ENCODE measurements at places on chromosomes 6 and 20. TPM values are rescaled to one million over a fixed set of nuclear protein-coding genes. Genes with fewer than 3 reads are reported as not detected.

- no peaks in the 10 kb centered on the region for H3K27me3 ChIP-seq
- H3K27ac ChIP-seq = no peak overlapping the region
- peaks cover 13% of the 10 kb centered on the region for H3K4me1 ChIP-seq
- no peak for DNase-seq
- H3K36me3 ChIP-seq = no peaks in the 10 kb centered on the region
- H3K4me3 ChIP-seq = no peak overlapping the region
These were observed 115.4 kb downstream of the MTFR2 start for GRCh38 chr6:136134751-136135150.

- no peak for DNase-seq
- no peak overlapping the region for H3K4me3 ChIP-seq
- no peak overlapping the region for H3K27ac ChIP-seq
- H3K36me3 ChIP-seq = no peaks in the 10 kb centered on the region
These were observed 9.4 kb upstream of the POPDC3 start for GRCh38 chr6:105189026-105189820.

GRCh38 chr20:58660855-58661597 lies 9.9 kb downstream of the STX16 start:
- no peak for DNase-seq
- no peak overlapping the region for H3K4me3 ChIP-seq
- H3K36me3 ChIP-seq = peaks cover 4% of the 10 kb centered on the region
- H3K4me1 ChIP-seq = peaks cover 25% of the 10 kb centered on the region

- H3K4me3 ChIP-seq = no peak overlapping the region
- H3K27ac ChIP-seq = no peak overlapping the region
- H3K27me3 ChIP-seq = no peaks in the 10 kb centered on the region
- no peak for DNase-seq
- H3K4me1 ChIP-seq = no peaks in the 10 kb centered on the region
These were observed 602.4 kb downstream of the COL12A1 start for GRCh38 chr6:74603322-74604076.

- no peaks in the 10 kb centered on the region for H3K27me3 ChIP-seq
- no peaks in the 10 kb centered on the region for H3K36me3 ChIP-seq
- no peaks in the 10 kb centered on the region for H3K4me1 ChIP-seq
- H3K4me3 ChIP-seq = no peak overlapping the region
- H3K27ac ChIP-seq = no peak overlapping the region
These were observed 64.2 kb downstream of the LMBRD1 start for GRCh38 chr6:69732640-69733039.

DNA sequence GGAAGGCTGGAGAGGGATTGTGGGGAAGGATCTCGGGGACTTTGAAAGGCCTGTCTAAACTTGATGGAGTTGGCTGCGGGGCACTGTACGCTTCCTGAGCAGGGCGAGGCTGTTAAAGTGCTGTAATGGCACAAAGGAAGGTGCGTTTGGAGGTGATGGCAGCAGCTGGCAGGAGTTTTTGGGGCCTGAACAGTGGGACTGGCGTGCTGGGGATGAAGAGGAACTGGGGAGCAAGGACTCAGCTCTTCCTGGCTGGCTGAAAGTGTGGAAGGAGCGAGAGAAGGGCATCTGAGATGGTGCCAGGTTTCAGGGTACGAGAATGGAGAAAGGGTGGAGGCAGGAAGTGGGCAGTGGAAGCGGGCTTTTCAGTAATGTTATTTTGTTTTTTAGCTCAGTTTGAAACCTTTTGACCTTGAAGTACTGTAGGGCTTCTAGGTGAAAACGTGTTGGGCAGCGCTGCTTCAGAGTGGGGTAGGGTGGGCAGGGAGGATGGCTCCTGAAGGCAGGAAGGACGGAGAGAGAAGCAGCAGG lies 8.0 kb downstream of the TMEM181 start:
- no peak overlapping the region for H3K27ac ChIP-seq
- H3K27me3 ChIP-seq = no peaks in the 10 kb centered on the region

DNA sequence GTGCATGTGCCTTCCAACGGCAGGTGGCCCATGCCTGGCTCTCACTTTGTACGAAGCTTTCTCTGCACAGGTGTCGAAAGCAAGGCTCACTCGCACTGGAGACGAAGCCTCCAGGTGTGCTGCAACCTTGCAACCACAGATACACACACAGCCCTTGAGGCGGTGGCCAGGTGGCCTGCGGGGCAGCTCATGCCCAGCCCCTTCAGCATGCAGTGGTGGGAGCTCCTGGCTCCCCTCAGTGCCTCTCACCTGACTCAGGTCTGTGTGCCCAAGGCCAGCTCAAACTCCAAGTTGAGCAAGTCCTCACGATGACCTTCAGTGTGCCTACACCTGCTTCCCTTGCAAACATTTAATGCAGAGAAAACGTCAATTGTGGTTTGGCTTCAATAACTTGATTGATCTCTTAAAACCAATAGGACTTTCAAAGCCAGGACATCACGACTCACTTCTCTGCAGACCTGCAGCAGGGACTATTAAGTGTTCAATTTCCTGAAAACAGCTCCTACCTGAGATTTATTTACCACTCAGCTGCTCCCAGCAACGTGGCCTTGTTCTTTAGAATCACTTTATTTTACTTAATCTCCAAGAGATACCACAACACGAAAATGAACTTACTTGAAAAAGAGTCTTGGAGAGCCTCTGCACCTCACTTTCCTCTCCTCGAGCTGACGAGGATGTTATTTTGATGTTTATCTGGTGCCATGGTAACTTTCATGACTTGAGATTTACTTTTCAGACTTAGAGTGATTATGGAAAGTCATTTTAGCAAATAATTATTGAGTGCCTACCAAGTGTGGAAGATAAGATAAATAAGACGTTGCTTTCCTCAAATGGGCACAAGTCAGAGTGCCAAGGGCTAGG lies 86.3 kb downstream of the SLC22A23 start:
- peak; percentile 61 for DNase-seq
- peaks cover 18% of the 10 kb centered on the region for H3K4me1 ChIP-seq
- peak overlapping the region; percentile 66 for H3K27ac ChIP-seq

- no peak for DNase-seq
- H3K36me3 ChIP-seq = no peaks in the 10 kb centered on the region
- H3K27me3 ChIP-seq = no peaks in the 10 kb centered on the region
- no peak overlapping the region for H3K27ac ChIP-seq
- no peaks in the 10 kb centered on the region for H3K4me1 ChIP-seq
- no peak overlapping the region for H3K4me3 ChIP-seq
These were observed 920.0 kb downstream of the TFAP2A start for GRCh38 chr6:9494864-9495263.

GRCh38 chr20:14310977-14311627 lies 26.3 kb downstream of the FLRT3 start:
- no peak overlapping the region for H3K4me3 ChIP-seq
- H3K36me3 ChIP-seq = no peaks in the 10 kb centered on the region
- H3K27me3 ChIP-seq = no peaks in the 10 kb centered on the region
- DNase-seq = no peak
- no peaks in the 10 kb centered on the region for H3K4me1 ChIP-seq

- H3K36me3 ChIP-seq = no peaks in the 10 kb centered on the region
- no peak overlapping the region for H3K4me3 ChIP-seq
- peaks cover 8% of the 10 kb centered on the region for H3K4me1 ChIP-seq
- H3K27ac ChIP-seq = no peak overlapping the region
These were observed 117.0 kb downstream of the MYLK4 start for GRCh38 chr6:2633736-2634135.

GRCh38 chr6:133132466-133132971 lies 108.6 kb upstream of the EYA4 start:
- no peak for DNase-seq
- H3K4me1 ChIP-seq = no peaks in the 10 kb centered on the region
- no peak overlapping the region for H3K4me3 ChIP-seq
- H3K27ac ChIP-seq = no peak overlapping the region
- H3K36me3 ChIP-seq = no peaks in the 10 kb centered on the region

DNA sequence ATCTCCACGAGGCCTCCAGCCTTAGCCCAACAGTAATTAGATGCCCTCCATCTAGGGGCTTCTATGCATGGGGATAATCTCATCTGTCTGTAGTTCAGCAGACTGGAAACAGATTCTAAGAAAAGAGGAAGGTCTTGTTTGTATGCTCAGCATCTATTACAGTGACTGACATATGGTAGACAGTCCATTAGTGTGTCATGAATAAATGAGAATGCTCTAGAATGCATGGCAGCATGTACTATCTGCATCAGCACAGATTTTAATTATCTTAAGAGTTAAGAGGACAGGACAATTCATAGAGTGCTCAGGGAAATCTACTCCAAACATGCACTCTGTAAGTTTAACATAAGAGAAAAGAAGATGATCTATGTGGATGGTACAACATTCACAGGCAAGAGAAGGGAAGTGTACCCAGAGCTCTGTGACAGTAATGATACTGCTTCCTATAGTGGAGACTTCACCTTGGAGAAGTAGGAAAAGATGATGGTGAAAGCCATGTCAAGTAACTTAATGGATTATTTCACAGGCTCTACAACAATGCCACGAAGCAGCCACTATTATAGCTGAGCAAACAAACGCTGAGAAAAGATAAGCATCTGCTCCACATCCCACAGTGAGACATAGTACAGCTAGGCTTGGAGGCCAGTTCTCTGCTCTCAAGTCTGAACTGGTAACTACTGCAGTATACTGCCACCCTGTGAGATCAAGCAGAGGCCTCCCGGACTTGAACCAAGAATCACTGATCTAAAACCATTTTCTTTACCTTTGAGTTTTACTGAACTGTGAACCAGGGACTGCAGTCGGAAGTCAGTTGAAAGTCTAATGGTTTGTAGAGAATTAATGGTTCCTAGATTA lies 309.2 kb upstream of the SPTLC3 start:
- H3K36me3 ChIP-seq = no peaks in the 10 kb centered on the region
- no peaks in the 10 kb centered on the region for H3K27me3 ChIP-seq

DNA sequence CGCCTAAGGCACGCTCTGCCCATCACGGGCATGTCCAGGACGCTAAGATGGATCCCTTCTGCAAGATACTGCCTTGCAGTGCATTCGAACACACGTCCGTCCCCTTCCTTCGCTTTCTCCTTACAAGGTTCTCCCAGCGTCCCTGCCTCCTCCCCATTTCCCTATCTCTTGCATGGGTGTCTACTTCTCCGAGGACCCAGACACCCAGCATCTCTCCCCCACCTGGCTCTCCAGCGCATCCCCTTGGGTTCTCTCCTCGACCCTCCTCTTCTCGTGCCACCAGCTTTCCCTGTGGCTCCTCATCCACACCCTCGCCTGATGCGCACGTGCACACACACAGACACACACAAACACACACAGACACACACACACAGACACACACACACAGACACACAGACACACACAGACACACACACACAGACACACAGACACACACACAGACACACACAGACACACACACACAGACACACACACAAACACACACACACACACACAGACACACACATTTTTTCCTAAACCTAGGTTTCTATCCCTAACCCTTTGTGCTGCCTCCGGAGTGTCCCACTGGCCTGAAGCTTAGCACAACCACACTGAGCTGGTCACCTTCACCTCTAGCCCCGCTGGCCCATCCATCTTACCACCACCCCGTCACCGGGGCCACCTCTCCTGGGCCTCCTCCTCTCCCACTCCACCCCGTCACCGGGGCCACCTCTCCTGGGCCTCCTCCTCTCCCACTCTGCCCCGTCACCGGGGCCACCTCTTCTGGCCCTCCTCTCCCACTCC lies 31.9 kb downstream of the ANKRD60 start:
- no peak overlapping the region for H3K27ac ChIP-seq
- H3K36me3 ChIP-seq = no peaks in the 10 kb centered on the region
- H3K27me3 ChIP-seq = no peaks in the 10 kb centered on the region
- H3K4me3 ChIP-seq = no peak overlapping the region
- no peaks in the 10 kb centered on the region for H3K4me1 ChIP-seq
- DNase-seq = no peak

MMP24 gene
- total RNA-seq = 5.8 TPM

BPIFB2 gene
- 0.16 TPM for total RNA-seq

SEMG1 gene
- total RNA-seq = not detected

WFDC12 gene
- total RNA-seq = not detected

CLDN20 gene
- not detected for total RNA-seq

TMC2 gene
- total RNA-seq = not detected

ATP9A gene
- total RNA-seq = 21.2 TPM

TXLNB gene
- 0.18 TPM for total RNA-seq

TFAP2C gene
- total RNA-seq = 1.6 TPM

ZBTB24 gene
- total RNA-seq = 2.5 TPM

TAP1 gene
- 11.5 TPM for total RNA-seq

All from pancreas (tissue), 10 donors.